ENCODE measurements at places on chromosomes 3 and 15. TPM values are rescaled to one million over a fixed set of nuclear protein-coding genes. Genes with fewer than 3 reads are reported as not detected.

Gene C3orf70
- total RNA-seq = under 0.01 TPM

Gene PYGO1
- total RNA-seq = under 0.01 TPM

Gene GOLGA8H
- 1.6 TPM for total RNA-seq

Gene LPCAT4
- 14.5 TPM for total RNA-seq

Gene MST1R
- 1.1 TPM for total RNA-seq

Gene PRSS50
- total RNA-seq = under 0.01 TPM

Gene RGMA
- 1.1 TPM for total RNA-seq

Gene PPIP5K1
- total RNA-seq = 47.9 TPM

Gene RASA2
- 11.6 TPM for total RNA-seq

Gene GOLGA8N
- 34.7 TPM for total RNA-seq

Gene MYRIP
- under 0.01 TPM for total RNA-seq

Gene PLA2G4F
- not detected for total RNA-seq

Gene GOLGA6A
- total RNA-seq = under 0.01 TPM

Gene GOLGA6L10
- total RNA-seq = 0.54 TPM

Gene NGRN
- total RNA-seq = 31.0 TPM

Gene CERS3
- under 0.01 TPM for total RNA-seq

Gene FLNB
- 158 TPM for total RNA-seq

Gene LIPH
- under 0.01 TPM for total RNA-seq

Gene HESX1
- total RNA-seq = 2.2 TPM

Gene COL8A1
- not detected for total RNA-seq

Gene GOLGA6B
- not detected for total RNA-seq

Gene SUSD5
- total RNA-seq = under 0.01 TPM

Gene CACNA1D
- 0.81 TPM for total RNA-seq

Gene ZNF660
- total RNA-seq = 4.8 TPM

Gene SLC22A14
- under 0.01 TPM for total RNA-seq

Gene C2CD4A
- total RNA-seq = under 0.01 TPM

Gene FANCD2OS
- not detected for total RNA-seq

Gene KBTBD13
- not detected for total RNA-seq

Gene MESP1
- total RNA-seq = 1.3 TPM

Gene SLC7A14
- not detected for total RNA-seq

Gene CCR1
- total RNA-seq = 1.3 TPM

Gene INSYN1
- not detected for total RNA-seq

Gene TSEN2
- 17.8 TPM for total RNA-seq

Gene RNF168
- 27.2 TPM for total RNA-seq

Gene KLHL6
- total RNA-seq = 65.2 TPM

Gene CCDC33
- total RNA-seq = not detected

Gene EFHB
- not detected for total RNA-seq

Gene SEMA7A
- 19.4 TPM for total RNA-seq

Gene CPN2
- not detected for total RNA-seq

Gene MINAR1
- total RNA-seq = 0.27 TPM

Gene TMEM212
- total RNA-seq = not detected

Gene RTP3
- total RNA-seq = not detected

Gene ZNF774
- total RNA-seq = 0.27 TPM
